ENCODE measurements at places on chromosomes 5 and 9.

DNA sequence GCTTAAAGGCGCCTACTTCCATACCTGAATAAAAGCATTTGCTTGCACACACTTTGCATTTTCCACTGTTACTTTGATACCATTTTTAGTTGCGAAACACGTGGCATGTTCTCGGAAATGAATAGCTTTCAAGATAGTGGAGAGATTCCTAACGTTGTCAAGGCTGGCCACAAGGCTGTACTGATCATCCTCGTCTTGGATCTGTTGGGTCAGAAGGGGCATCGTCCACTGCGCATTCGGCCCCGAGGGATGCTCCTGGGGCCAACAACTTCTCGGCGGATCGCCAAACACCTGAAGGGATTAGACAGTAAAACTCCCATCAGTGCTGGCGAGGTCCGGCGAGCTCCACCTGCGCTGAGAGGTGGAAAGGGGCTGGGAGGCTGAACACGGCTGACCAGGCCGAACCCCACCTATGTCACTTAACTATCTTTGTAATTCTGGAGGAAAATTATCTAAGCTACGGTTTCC, 599 bp downstream of the RAD1 start:
- no peak for DNase-seq

DNA sequence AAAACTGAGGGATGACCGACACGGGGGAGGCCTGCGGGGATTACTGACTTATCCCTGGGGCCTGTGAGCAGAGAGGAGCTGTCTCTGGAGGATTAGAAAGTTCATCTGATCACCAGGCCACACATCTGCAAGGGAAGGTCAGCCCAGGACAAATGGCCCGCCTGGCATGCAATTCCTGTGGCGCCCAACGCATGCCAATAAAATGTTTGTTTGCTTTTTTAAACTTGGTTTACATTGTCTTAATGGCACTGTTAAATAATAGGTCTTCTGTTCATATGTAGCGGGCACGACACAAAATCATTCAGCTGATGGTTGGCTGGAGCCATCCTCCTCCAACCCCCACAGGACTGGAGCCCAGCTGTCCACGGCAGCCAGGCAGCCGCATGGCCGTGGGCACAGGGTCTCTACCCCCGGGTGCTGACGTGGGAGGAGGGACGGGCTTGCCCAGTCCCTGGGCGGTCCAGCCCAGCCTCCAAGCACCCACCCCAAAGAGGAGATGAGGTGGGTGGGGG, 41.0 kb upstream of the SLC12A7 start:
- DNase-seq: no peak

DNA sequence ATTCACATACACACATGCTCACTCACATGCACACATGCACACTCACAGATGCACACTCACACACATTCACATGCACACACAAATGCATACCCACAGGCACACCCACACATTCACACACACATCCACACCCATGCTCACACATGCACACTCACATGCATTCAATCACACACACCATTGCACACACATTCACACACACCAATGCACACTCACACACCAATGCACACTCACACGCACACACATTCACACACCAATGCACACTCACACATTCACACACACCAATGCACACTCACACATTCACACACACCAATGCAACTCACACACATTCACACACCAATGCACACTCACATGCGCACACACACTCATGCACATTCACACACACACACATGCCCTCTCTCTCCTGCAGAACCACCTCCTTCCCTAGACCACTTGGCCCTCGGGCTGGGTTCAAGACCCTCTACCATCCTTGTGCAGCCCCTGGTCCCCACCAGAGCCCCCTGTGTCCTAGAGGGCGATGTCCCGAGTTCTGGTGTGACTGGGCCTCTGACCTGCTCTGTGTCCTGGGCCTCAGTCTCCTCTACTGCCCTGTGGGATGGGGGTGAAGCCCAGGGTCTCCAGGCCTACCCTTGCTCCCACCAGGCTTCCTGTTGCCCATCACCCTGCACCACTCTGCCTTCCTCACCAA, 139.0 kb downstream of the OLFM1 start:
- no peak for DNase-seq

DNA sequence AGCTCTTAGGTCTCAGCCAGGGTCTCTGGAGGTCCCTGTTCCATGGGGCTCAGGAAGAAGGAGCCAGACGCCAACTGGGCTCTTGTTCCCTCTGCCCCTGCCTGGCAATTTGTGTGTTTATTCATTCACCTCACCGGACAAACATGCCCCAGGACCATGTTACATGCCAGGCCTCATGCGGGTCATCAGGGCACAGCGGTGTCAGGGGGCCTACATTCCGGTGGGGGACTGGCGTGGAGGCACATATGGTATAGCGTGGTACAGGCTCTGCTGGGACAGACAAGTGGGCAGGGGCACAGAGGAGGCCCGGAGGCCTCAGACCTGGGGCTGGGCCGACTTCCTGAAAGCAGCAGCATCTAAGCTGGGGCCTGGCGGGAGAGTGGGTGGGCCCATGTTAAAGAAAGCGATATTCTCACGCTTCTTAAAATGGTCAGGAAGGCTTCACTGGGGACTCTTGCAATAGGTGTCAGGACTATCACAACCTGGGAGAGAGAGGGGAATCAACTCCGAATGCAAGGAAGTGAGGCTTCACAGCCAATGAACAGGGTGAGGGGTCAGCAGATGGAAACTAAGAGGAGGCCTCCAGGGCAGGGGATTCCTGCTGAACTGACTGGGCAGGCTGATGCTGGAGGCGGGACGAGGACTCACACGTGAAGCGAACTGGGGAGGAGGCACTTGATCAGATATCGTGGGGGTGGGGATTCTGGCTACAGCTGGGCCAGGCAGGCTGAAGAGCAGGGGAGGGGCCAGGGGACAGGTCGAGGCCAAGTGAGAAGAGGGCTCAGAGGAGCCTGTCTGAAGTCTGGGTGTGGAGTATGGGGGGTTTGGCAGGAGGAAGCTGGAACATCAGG, 41.9 kb downstream of the NCS1 start:
- DNase-seq: no peak

GRCh38 chr9:36928670-36929349, 105.3 kb downstream of the PAX5 start:
- no peak for DNase-seq

- DNase-seq: no peak
Measured at GRCh38 chr5:141402553-141403243, at the start of gene PCDHGA9. Gene PCDHGA9 (plus strand): TSS chr5:141402778. CDS start chr5:141402953, 175 bp downstream.

DNA sequence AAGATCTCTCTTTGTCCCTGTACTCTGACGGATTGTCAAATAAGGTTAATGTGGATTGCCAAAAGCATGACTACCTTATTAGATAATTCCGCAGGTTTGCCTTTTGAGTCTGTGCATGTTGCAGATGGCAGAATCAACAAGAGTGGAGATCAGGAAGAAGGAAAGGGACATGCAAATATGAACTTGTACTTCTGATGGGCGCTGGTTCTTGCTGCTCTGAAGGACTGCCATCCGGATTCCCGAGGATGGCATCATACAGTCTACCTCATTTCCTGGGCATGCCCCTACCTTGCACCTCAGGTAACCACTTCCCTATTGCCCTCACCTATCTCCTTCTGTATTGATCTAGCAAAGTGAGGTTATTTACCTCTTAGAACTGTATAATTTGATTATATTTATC, 504.2 kb downstream of the ACTL7B start:
- no peak for DNase-seq

GRCh38 chr9:92187390-92187789, 72.2 kb upstream of the SPTLC1 start:
- DNase-seq: no peak

DNA sequence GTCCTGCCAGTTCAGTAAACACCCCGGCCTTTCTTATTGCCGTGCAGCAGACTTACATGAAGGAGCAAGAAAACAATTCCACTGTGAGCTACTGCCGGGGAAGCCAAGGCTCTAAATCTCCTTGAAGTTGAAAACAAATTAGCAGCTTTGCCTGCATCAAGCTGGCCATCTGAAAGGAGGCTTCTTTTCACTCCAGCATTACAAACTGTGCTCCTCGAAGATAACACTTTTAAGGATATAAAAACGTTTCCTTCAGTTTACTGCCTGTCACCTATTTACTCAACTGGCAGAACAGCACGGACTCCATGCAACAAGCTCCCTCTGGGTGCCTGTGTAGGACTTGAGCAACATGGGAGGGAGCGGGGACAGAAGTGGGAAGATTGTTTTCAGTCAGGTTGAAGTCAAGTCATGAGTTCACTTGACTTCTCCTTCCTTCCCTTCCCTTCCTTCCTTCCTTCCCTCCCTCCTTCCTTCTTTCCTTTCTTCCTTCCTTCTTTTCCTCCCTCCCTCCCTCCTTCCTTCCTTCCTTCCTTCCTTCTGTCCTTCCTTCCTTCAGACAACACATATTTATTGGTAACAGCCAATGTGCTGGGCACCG, 67.4 kb downstream of the ZNF608 start:
- DNase-seq: no peak

DNA sequence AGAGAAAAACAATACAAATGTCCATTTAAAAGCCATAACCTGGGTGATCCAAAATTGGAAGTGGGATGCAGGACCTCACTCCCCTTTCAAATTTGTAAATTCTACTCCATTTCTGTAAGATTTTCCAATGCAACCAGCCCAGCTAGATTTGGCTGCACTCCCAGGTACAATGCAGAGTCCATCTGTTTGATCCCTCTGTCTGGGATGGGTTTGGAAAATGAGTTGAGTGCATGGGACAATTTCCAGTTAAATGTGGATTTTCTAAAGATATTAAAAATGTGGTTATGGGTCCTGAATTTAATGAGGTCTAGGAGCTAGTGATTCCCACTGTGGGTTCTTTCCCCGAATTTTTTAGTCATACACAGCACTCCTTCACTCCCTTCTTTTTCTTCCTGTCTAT, 104.0 kb upstream of the ATP10B start:
- DNase-seq: no peak

DNA sequence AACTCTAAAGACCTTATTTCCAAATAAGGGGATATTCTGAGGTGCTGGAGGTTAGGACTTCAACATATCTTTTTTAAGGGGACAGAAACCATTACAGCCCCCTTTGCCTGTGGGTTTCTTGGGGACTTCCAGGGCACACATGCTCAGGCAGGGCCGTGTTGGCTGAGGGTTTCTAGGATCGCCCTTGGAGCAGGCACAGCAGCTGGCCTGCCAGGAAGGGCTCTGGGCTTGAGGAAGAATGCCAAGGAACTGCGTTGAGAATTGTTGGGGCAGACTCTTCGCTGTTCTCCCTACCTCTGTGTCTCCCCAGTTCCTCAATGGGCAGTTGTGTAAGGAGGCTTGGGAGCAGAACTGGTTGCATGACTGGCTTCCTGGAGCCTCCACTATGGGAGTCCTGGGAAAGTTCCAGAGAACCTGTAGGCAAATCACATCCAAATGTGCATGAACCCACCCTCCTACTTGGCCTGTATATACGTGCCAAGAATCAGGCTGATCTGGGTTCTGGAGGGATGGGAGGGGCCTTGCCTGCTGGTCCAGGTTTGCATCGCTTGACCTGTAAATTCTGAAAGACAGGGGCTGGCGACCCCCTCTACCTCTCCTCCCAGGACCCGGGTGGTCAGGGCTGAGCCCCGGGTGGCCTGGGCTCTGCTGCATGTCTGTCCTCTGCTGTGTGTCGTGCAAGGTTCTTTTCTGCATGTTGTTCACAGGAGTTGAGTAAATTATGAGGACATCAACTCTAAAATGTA, 65.5 kb downstream of the HSPA4 start:
- no peak for DNase-seq

DNA sequence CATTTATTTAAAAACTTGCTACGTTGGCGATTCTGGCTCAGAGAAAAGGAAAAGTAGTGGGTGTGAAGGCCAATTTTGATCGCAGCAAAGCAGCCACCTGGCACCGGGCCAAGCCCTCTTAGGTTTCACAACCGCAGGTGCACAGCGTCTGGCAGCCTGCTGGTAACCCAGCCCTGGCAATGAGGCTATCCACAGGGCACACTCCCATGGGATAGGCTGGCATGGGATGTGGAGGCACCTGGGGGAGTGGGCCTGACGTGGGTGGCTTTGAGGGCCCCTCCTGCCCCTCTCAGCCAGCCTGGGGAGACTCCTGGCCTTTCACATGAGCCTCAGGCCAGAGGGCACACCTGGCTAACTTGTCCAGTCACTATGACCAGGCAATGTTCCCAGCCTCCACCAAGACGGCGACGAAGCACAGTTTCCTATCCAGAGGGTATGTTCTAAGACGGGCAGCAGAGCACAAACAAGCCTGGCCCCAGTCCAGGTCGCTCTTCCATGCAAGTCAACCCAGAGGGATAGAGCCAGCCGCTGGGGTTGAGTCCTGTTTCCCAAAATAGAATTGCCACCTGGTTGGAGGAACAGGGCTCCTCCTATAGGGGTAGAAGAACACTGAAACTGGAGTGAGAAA, 19.0 kb downstream of the CMBL start:
- peak; percentile 30 for DNase-seq

DNA sequence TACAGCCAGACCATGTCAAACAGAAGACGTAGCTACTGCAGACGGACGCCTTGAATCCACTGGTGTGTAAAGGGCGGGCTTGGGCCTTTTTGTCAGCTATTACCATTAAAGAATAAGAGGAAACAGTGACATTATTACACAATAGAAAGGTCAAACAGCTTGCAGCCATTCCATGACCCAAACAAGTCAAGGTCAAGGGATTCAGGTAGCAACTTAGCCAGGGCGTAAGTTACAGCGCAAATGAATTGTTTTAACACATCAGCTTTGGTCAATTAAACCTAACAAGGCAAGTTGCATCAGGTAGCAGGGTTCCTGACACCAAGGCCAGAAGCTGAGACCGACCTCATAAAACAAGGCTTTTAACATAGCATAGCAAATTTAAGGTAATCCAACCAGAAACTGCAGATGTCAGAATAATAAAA, 15.3 kb downstream of the NFIB start:
- DNase-seq: no peak

GRCh38 chr9:112252194-112252593, 77.1 kb upstream of the SUSD1 start:
- no peak for DNase-seq

- no peak for DNase-seq
Measured at GRCh38 chr5:142176255-142176654, 67.7 kb downstream of the NDFIP1 start.

- no peak for DNase-seq
Measured at GRCh38 chr9:34253460-34253837, 74.6 kb downstream of the UBAP1 start.

DNA sequence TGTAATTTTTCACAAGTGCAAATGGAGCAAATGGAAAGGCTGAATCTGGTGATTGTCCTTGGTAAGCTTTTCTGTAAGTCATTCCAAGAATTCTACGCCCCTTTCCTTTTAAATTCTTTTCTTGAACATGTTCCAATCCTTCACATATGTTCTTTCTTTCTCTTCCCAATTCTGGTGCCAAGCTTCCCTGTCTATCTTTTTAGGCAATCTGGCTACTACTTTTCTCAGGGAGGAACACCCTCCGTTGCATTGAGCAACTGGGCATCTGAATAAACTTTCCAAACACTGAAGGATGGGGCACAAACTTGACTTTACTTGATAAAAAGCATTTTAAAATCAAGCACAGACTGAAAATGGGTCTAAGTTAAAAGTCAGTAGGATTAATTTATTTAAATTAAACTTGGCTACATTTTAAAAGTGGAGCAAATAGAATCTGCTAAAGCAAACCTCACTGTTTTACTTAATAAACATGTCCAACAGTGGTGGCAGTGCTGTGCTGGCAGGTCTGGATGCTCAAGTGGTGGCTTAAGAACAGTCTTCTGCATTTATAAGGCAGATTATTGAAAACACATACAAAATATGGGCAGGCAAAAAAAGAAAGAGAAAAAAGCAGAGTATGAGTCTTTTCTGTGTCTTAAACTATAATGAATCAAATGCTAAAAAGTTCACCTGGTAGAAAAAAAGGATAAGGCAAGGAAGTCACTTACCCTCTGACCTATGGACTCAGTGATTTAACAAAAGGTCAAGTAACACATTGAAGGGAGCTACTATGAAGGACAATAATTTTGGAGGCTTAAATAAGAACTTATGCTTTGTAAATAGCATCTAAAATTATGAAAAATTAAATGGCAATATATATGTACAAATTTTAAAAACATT, 5.4 kb downstream of the ELL2 start:
- no peak for DNase-seq
